Pulmonary artery endothelial cell (primary cell): ENCODE measurements at places on chromosomes 4 and X. TPM values are rescaled to one million over a fixed set of nuclear protein-coding genes. Genes with fewer than 3 reads are reported as not detected.

DNA sequence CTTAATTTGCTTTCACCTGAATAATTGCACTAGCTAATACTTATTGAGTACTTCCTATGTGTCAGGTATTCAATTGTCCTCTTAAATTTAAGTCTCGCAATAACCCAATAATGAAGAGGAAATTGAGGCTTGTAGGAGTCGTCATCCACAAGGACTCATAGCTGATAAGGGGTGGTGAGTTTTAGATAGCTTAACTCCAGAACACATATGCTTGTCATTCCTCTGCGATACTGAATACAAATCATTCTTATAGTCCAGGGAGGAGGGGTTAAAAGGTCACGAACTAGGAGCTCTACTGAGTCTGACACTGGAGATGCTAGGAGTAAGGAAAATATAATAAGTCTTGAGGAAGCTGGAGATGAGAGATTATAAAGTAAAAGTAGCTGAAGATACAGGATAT lies 1.4 kb upstream of the PACRGL start:
- no peak for DNase-seq

DNA sequence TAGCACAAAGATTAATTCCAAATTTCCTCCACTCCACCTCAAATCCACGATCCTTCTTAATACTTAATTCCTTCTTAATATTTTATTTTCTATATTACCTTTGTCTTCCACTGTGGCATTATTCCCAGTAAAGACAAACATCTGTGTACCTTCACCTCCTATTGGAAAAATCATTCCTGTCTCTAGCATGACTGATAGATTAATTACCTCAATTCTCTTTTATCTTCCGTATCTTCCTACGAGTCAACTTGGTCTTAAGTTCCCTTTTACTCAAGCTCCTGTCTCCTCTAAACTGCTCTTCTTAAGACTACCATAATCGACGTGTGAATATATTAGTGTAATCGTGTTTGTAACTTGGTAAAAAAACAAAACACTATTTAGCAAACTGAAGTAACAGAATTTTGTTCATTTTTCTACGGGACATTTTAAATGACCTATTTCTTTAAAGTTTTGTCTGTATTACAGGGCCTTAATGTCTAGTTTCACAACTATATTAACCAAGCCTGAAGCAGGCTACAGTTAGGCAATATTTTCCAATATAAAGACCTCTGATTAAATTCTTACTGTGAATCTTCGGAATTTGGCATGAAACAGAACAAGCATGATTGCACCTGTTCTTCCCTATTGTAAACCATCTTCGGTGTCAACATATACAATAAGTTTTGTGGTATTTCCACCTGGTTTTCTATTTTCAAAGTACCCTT lies 1.1 kb upstream of the USP38 start:
- DNase-seq = no peak

DNA sequence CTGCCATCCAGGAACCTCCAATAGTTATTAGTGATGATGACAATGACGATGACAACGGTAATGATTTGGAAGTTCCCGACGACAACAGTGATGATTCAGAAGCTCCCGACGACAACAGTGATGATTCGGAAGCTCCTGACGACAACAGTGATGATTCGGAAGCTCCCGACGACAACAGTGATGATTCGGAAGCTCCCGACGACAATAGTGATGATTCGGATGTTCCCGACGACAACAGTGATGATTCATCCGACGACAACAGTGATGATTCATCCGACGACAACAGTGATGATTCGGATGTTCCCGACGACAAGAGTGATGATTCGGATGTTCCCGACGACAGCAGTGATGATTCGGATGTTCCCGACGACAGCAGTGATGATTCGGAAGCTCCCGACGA lies 14.7 kb downstream of the CXCR3 start:
- DNase-seq = no peak

The RCHY1 gene
- total RNA-seq = 45.2 and 54.1 TPM in 2 replicates

The CLGN gene
- 0.13 and 0.25 TPM in 2 replicates for total RNA-seq

DNA sequence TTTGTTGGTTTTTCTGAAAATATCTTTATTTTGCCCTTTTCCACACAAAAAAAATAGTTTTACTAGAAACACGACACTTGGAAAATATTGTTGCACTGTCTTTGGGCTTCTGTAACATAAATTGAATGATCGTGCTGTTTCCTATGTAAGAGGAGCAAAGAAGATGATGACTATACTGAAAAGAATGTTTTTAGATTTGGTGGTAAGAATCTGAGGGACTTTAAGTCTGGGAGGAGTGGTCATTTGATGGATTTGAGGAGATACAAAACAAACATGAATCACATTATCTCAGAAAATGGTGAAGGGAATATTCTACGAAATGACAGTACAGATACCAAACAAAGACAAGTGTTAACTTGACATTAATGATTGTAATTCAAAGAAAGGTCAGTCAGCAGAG lies 328.8 kb downstream of the ADAM29 start:
- no peak for DNase-seq

- DNase-seq = no peak
These were observed 7.9 kb upstream of the NFKB1 start for GRCh38 chr4:102493257-102493656.

GRCh38 chr4:169571435-169571834 lies 40.9 kb downstream of the NEK1 start:
- DNase-seq = no peak
